ENCODE measurements at places on chromosomes 4 and X.

DNA sequence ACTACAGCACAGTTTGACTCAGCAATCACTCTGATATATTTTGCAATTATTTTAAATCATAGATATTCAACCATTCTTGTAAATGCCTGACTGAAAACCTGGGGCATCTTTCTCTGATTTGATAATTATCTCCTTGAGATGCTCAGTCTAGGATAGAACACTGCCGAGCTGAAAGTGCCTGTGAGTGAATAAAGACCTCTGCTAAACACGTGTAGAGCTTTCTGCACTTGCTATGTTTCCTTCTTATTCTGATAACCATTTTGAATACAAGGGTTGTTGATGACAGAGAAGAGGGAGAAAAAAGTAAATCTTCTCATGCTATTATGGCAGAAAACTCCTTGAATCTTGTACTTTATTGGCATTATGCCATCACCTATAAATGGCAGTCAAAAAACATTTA lies 1843.4 kb upstream of the IGFBP7 start:
- no peak for DNase-seq

- no peak for DNase-seq
Observed at GRCh38 chr4:141406237-141406636, 185.5 kb downstream of the ZNF330 start.

DNA sequence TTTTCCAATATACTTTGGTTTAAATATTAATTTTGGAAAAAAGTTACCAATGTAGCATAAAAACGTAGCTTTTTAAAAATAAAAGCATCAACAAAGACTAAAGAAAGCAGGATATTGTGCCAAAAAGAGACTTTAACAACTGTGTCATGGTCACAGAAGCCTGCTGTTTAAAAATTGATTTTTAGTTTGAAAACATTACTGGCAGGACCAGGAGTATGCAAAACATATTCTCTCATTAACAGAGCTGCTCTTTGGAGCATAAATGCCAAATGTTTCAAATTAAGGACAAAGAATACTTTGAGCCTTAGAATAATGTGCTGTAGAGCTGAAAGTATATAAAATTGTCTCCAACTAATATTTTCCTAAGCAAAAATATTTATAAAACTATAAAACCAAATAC lies 279.0 kb downstream of the ARAP2 start:
- DNase-seq, result no peak

- no peak for DNase-seq
Observed at GRCh38 chr4:139515531-139515958, 40.5 kb downstream of the SETD7 start.

GRCh38 chr4:86549163-86549788 lies 44.8 kb upstream of the PTPN13 start:
- no peak for DNase-seq

DNA sequence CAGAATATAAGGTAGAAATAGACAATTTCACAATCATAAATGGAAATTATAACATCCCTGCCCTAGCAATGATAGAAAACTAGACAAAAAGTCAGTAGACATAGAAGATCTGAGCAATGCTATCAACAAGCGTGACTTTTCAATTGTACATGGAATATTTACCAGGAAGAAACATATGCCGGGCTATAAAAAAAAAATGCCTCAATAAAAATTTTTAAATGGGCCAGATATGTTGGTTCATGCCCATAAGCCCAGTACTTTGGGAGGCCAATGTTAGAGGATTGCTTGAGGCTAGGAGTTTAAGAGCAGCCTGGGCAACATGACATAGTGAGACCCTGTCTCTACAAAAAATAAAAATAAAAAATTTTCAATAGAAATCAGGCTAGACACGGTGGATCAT lies 5.3 kb upstream of the MTNR1A start:
- DNase-seq, result no peak

DNA sequence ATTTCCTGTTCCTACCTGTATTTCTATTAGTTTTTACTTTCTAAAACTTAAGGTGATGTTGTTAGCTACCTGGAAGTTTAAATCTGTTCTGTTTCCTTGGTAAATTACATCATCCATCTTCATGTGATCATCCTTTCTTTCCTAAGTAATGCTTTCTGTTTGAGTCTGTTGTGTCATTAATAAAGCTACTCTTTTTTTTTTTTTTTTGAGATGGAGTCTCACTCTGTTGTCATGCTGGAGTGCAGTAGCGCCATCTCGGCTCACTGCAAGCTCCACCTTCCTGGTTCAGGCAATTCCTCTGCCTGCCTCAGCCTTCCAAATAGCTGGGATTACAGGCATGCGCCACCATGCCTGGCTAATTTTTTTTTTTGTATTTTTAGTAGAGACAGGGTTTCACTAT lies 73.3 kb downstream of the FIP1L1 start:
- DNase-seq, result no peak

DNA sequence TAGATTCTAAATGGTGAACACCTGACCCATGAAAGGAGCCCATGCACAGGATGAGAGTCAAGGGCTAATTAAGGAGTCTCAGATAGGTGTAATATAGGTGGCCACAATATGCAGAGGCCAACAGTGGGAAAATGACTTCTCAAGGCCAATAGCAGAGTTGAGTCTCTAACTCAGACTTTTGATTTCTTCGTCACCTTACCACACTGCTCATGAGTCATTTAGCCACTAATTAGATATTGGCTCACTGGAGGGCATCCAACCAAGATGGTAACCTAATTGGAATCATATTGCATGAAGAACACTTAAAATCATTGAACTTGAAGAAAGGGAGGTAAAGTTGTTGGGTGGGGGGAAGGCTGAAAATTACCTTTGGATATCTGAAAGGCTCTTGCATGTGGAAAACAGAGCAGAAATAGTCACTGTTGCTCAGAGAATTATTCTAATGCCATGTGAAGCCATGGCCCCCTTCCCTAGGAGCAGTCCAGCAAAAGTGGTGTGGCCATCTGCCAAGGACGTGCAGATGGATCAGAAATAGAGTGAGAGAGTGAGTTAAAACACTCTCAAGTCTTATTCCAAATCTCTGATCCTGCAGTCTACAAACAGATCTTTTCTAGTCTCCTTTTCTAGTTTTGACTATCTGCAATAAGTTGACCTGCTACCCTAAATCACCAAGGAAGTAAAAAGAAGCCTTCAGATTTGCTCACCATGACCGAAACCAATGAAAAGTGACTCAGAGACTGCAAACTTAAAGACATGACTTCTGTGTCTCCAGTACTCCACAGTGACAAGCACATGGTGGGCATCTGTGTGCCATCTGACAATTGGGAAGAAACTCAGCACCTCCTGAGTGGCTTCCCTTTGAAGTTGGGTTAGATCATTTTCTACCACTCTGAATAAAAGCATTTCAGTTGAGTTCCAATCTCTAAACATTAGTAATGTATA lies 93.9 kb upstream of the C1QTNF7 start:
- DNase-seq, result no peak

- DNase-seq, result no peak
Observed at GRCh38 chr4:86543560-86544309, 50.4 kb upstream of the PTPN13 start.

- no peak for DNase-seq
Observed at GRCh38 chr4:39620551-39621313, 17.9 kb downstream of the SMIM14 start.

DNA sequence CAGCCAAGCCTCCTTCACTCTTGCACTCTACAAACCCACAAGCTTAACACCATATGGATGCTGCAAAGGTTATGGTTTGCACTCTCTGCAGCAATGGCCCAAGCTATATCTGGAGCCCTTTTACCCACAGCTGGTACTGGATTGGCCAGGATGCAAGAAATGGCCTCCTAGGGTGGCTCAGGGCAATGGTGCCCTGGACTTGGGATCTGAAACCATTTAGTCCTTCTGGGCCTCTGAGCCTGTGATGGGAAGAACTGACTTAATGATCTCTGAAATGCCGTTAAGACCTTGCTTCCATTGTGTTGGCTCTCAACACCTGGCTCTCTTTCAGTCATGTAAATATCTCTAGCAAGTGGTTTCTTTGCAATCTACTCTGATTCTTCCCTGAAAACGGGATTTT lies 626.0 kb downstream of the KCTD8 start:
- DNase-seq, result no peak

DNA sequence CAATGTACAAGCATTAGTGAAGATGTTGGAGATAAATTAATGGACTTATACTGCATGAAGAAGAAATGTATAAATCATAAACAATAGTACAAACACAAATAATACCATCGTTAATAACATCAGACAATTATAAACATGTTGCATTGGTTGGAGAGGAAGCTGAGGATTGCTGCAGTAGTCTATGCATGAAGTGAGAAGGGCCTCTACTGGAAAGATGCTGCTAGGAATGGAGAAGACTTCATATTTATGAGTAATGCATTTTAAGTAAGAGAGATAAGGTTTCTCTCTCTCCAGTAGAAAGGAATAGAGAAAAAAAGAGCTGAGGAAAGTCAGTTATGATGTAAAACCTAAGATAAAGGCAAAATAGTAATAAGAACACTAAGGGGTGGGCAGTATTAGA lies 247.8 kb downstream of the GRID2 start:
- DNase-seq, result no peak

- DNase-seq, result no peak
Observed at GRCh38 chr4:28373191-28373590, 1512.5 kb downstream of the STIM2 start.

DNA sequence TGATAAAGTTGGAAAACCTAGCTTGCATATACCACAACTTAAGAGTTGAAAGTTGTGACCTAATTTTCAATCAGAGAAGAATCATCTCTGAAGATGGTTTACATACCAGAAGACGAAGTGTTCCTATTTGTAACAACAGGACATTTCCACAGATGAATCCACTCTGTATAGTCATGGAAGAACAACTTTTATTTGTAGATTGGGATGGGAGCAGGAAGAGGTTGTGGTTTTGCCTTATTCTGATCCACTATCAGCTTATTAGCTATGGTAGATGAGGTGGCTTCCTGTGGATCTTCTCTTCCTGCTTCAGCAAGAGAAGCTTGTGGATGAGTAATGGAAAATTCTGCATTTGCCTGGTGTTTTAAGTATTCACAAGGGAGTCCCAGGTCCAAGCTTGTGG lies 18.6 kb upstream of the SUPT20HL1 start:
- DNase-seq, result no peak

- no peak for DNase-seq
Observed at GRCh38 chrX:108306086-108306485, 132.1 kb downstream of the COL4A6 start.

Measured in thymus (tissue), 14 donors.